Testis (tissue), 5 donors: ENCODE measurements at places on chromosomes 5 and 9. TPM values are rescaled to one million over a fixed set of nuclear protein-coding genes. Genes with fewer than 3 reads are reported as not detected.

Gene ENTPD2
- total RNA-seq, result 5.7 TPM

Gene TSLP
- 1.7 TPM for total RNA-seq

Gene F2RL2
- total RNA-seq, result not detected

Gene SEPTIN8
- total RNA-seq, result 12.4 TPM

Gene RAB3C
- total RNA-seq, result 1.8 TPM

Gene TMEM232
- total RNA-seq, result 28.1 TPM

Gene EFNA5
- 3.5 TPM for total RNA-seq

Gene C5orf46
- total RNA-seq, result 5.1 TPM

Gene SKP1
- total RNA-seq, result 459 TPM

Gene DDX41
- 197 TPM for total RNA-seq

Gene HRCT1
- total RNA-seq, result 6.5 TPM

Gene WDR31
- total RNA-seq, result 6.8 TPM

Gene RANBP3L
- 19.9 TPM for total RNA-seq

DNA sequence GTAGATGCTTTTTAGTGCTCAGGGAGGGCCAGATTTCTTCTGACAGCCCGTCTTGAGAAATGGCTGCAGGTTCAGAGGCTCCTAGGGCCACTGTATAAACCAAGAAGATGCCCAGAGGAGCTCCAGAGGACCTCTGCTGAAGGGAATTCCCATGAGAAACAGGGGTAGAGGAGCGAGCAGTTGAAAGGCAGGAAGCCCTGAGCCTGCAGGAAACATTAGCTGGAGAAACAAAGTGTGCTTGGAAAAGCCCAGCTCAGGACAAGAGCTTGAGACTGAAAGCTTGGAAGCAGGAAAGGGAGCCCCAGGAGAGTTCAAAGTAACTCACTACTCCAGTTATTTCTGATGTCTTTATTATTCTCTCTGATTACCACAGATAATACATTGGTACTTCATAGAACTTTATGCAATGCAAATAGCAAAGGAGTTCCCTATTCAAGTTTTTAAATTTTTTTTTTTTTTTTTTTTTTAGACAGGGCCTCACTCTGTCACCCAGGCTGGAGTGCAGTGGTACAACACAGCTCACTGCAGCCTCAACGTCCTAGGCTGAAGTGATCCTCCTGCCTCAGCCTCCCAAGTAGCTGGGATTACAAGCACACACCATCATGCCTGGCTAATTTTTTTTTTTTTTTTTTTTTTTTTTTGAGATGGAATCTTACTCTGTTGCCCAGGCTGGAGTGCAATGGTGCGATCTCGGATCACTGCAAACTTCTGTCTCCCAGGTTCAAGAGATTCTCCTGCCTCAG is 16.5 kb downstream of the HBEGF start:
- DNase-seq, result no peak

- no peak for DNase-seq
These were observed 9.5 kb downstream of the IRX2 start for GRCh38 chr5:2741956-2742355.

- DNase-seq, result no peak
These were observed 301.2 kb downstream of the DTWD2 start for GRCh38 chr5:118687100-118687499.

DNA sequence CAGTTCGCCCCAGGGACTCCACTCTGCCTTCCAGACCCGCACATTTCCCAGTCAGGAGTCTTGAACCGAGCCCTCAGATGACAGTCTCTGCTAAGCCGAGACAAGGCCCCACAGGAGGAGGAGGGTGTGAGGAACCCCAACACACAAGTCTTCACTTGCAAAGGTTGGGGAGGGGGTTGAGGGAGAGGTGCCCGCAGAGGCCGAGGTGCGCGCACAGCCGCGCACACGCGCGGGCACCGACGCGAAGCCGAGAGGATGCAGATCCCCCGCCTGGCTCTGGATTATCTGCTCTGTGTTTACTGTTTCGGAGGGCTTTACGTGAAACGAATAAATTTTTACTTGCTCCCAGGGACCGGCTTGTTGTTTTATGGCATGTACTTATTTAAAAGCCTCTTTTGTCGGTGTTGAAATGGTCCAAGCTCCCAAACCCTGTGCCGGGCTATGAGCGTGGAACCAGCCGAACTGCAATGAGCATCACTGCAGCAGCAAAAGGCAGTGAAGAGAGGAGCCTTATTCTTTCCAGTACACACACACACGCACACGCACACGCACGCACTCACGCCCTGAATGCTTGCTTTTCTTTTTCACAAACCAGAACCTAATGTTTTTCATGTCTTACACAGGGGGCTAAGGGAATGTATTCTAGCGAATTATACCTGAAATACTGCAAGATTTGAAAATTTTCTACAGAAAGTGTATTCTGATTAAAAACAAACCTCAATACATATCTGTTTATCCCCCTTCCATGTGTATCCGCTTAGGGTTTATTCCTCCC is 297.7 kb downstream of the PARP8 start:
- no peak for DNase-seq

GRCh38 chr5:132915681-132916080 is 42.2 kb downstream of the LEAP2 start:
- DNase-seq, result no peak

DNA sequence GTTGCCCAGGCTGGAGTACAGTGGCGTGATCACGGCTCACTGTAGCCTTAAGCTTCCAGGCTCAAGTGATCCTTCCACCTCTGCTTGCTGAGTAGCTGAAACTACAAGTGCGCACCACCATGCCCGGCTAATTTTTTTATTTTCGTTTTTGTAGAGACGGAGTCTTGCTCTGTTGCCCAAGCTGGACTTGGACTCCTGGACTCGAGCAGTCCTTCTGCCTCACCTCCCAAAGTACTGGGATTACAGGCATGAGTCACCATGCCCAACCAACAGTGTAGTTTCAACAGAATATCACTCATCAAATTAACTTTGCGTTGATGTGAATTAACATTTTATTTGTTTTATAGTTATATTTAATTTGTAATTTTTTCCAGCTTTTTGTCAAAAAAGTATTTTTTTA is 45.3 kb downstream of the WDR70 start:
- DNase-seq, result no peak

- no peak for DNase-seq
These were observed 7.3 kb downstream of the DAPK1 start for GRCh38 chr9:87504938-87505337.

- DNase-seq, result no peak
These were observed 52.9 kb downstream of the PAM start for GRCh38 chr5:102807878-102808502.

GRCh38 chr5:10592601-10593000 is 28.7 kb downstream of the ANKRD33B start:
- DNase-seq, result no peak

DNA sequence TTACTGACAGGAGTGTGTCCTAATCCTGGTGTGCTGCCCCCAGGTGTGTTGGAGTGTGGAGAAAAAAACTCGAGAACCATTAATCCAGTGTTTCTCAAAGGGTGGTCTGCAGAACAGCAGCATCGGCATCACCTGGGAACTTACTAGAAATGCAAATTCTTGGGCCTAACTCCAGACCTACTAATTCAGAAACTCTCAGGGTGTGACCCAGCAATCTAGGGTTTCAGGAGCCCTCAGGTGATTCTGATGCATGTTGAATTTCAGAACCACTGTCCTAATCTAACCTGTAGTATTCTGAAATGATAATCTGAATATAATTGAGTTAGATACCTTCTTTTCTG is 30.0 kb upstream of the IL6ST start:
- DNase-seq, result no peak

GRCh38 chr5:171595801-171596231 is 176.4 kb downstream of the FGF18 start:
- no peak for DNase-seq

GRCh38 chr5:168598639-168599038 is 19.5 kb upstream of the PANK3 start:
- no peak for DNase-seq

DNA sequence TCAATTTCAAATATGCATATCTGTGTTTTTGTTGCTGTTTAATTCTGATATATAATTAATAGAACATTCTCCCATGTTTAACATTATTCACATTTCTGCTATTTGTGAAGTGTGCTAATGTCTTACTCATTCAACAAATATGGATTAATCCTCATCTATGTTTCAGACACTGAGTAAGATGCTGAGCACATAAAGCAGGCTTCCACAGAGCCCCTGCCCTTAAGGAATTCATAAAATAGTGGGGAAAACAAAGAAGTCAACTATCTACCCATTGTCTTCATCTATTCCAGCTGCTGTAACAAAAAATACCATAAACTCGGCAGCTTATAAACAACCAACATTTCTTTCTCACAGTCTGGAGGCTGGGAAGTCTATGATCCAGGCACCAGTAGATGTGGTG is 333.3 kb downstream of the SEMA5A start:
- no peak for DNase-seq

- no peak for DNase-seq
These were observed 1.1 kb downstream of the GPBP1 start for GRCh38 chr5:57174890-57175510.

DNA sequence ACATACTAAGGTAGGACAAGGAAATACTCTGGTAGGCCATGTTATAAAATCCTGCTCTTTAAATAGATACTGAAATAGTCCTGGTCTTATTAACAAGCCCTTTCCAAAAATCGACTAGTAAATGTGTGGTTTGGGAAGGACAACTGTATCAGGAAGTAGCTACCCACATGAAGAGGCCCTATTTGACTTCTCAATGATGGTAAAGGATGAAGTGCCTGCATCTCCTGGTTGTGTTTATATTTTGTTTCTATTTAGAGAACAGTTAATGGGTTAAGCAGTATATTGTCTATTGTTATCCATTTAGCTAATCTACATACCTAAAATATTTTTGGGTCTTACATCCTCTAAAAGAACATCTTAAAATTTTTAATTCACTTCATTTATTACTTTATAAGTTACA is 12.5 kb downstream of the GDF9 start:
- no peak for DNase-seq

GRCh38 chr5:96037128-96037527 is 75.5 kb upstream of the ELL2 start:
- no peak for DNase-seq

DNA sequence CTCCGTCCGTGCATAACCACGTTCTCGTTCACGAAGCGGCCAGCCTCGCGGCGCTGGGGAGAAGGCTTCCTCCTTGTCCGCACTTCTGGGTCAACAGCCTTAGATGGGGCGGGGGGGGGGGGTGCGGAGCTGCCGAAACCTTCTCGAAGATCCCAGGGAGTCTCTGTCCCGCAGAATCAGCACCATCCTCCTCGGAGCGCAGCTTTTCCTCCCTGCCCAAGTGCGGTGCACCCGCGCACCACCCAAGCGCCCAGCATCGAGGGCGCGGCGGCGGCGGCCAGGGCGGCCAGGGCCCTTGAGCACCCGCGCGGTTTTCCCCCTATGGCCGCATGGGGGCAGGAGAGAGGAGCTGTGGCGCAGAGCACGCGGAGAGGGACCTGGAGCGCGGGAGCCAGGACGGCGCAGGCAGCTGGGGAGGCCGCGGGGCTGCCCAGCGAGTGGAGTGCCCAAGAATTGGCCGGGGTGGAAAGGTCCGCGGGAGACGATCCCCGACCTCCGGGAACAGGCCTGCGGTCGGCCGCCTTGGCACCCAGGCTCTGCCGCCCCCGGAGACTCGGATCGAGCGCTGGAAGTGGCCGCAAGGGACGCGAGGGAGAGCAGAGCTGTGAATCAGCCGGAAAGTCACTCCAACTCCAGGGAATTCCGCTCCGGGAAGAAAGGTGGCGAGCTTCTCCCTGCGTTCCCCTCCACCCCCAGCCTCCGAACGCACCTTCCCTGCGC is 43.1 kb downstream of the TMEM174 start:
- peak; percentile 83 for DNase-seq

GRCh38 chr5:134647750-134648424 is 698 bp upstream of the SEC24A start:
- DNase-seq, result no peak

- no peak for DNase-seq
These were observed 184.0 kb downstream of the FBXO4 start for GRCh38 chr5:42109006-42109572.
